Stimulated activated CD8-positive, alpha-beta memory T cell treated with anti-CD3 and anti-CD28 coated beads, Interleukin-4, amount 100 ng/mL, for 4 hours (primary cell): ENCODE measurements at places on chromosomes 5 and 9.

DNA sequence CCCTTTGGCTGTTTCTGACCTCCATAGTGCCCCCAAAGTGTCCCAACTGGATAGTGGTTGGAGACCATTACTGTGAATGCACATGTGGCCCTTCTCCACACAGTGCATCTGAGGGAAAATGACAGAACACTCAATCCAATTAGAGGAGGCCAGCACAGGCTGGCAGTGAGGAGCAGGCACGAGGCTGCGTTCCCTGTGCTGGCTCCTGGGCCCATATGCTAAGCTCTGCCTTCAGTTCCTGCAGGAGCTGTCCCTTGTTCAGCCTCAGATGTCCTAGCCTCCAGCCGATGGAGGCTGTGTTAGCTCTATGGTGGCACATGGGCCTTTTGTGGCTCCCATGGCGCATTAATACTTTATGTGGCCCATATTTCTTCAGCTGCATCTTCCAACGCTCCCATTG lies 35.8 kb downstream of the ALG2 start:
- no peak for DNase-seq

- DNase-seq: no peak
Observed at GRCh38 chr5:124892185-124892848, 145.9 kb upstream of the ZNF608 start.

- DNase-seq: no peak
Observed at GRCh38 chr9:90121762-90122161, 517.0 kb downstream of the GADD45G start.

DNA sequence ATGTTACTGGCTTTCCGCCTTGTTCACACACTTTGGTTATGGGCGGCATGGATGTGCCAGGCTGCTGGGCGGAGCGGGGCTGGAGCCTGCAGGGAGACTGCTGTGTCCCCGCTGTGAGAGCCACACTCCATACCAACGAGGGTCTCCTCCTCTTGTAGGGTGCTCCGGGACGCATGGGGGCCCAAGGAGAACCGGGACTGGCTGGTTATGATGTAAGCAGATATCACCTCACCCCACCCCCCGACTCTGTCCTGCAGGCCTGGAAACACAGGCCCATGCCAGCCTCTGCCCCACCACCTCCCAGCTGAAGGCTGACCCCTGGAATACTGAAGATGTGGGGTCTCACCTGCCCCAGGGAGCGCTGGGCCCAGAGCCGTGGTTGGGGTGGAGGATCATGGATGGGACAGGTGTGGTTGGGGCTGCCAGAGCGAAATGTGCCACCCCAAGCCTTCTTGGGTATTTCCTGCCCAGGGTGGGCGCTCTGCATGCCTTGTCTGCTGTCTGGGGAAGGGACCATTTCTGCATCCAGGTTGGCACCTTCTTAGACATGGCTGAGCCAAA lies 39.3 kb upstream of the ORM1 start:
- DNase-seq: no peak

GRCh38 chr9:130892477-130893304 lies 3.9 kb downstream of the QRFP start:
- DNase-seq: no peak

- no peak for DNase-seq
Observed at GRCh38 chr9:76985581-76985980, 33.9 kb upstream of the FOXB2 start.

- DNase-seq: no peak
Observed at GRCh38 chr9:106350777-106351176, 512.2 kb upstream of the ZNF462 start.

DNA sequence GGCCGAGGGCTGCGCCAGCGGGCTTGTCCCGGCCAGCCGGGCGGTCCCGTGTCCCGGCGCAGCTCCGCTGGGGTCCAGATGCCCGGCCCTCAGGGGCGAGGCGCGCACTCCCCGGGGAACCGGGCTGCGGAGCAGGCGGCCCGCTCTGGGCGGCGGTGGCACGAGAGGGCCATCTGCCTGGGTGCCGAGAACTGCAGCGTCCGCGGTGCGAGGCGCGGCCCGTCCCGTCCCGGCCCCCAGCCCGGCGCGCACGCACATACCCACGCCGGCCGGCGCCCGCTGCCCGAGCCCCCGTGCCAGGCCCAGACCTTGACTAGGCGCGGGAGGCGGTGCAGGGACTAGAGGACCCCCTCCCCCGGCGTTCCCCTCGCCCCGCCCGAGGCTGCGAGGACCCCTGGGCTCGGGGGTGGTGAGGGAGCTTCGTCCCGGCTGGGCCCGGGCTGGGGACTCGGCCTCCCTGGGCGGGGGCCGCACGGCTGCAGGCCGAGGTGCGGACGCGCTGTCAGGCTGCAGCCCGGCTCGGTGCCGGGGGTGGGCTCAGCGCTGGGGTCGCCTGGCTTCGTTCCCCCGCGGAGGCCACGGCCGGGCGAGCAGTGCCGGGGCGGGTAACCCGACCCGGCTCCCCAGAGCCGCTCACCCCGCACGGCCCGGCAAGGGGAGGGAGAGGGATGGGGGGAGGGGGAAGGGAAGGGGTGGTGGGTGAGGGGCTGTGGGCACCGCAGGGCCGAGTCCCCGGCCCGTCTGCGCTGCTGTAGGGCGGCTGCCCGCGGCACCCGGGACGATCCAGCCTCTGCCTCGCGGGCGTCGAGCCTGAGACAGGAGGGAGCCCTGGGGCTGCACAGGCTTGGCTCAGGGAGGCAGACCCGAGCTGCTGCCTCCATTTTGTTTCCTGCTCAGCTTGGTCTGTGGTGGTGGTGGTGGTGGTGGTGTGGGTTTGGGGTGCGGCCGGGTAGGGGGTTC lies 1.2 kb upstream of the NSD1 start:
- DNase-seq: peak; percentile 22

- DNase-seq: no peak
Observed at GRCh38 chr5:3104429-3105060, 353.1 kb upstream of the IRX2 start.

DNA sequence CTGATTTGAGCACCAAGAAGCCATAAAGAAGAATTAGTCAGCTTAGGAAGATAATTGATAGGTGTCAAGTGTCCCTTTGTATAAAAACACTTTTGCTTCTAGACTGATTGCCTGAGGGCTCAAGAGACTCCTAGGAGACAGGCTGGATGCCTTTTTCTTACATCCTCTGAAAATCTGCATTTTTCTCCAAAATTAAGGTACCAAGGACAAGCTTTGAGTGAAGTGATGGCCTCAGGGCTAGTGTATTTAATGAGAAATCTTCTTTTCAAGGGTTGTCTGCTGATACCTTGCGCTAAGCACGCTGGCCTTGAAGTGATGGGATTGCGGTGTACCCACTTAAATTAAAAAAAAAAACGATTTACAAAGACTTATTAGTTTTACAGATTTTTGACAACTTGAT lies 304.0 kb downstream of the TLR4 start:
- no peak for DNase-seq

DNA sequence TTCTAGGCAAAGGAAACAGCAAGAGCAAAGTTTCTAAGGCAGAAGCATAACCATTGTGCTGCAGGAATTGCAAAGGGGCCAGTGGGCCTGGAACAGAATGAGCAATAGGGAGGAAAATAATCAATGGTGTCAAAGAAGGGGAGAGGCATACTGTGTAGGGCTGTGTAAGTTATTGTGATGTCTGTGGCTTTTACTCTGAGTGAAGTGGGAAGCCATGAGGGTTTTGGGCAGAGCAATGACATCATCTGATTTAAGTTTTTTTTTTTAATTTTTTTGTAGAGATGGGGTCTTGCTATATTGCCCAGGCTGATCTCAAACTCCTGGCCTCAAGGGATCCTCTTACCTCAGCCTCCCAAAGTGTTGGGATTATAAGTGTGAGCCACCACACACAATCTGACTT lies 64.6 kb upstream of the PPP2CA start:
- DNase-seq: no peak

- DNase-seq: no peak
Observed at GRCh38 chr9:87226896-87227295, 270.8 kb upstream of the DAPK1 start.

- no peak for DNase-seq
Observed at GRCh38 chr5:22598796-22599195, 254.3 kb downstream of the CDH12 start.

GRCh38 chr5:178116143-178116885 lies 3.0 kb downstream of the N4BP3 start:
- peak; percentile 81 for DNase-seq

- no peak for DNase-seq
Observed at GRCh38 chr5:10825897-10826644, 65.0 kb upstream of the DAP start.

DNA sequence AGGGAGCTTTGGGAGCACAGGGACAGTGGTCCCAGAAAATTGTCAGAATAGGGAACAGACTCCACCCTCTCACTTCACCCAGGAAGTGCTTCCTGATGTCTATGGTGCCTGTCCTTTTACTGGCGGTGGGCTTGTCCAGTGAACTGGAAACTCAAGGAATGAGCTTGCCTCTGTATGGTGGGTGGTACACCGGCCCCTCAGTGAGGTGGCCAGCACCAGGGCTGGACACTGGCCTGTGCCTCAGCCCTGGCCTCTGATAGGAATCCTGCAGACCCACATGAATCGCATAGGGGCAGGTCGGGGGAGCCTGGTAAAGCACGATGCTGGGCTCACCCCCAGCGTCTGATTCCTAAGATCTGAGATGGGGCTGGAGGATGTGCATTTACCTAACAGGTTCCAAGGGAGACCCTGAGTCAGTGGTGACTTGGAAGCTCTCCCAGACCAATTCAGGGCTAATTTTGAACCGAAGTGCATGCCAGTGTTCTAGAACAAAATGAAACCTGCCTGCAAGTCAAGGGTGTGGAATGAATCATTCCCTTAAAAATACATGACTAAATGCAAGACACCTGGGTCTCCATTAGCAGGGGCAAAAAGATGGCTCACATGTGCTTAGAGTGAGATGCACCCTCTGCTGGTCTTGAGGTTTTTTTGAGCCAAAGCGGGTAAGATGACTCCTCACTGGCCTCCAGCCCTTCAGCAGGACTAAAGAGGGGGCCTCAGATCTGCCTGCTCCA lies 178.3 kb downstream of the HSPA4 start:
- no peak for DNase-seq

DNA sequence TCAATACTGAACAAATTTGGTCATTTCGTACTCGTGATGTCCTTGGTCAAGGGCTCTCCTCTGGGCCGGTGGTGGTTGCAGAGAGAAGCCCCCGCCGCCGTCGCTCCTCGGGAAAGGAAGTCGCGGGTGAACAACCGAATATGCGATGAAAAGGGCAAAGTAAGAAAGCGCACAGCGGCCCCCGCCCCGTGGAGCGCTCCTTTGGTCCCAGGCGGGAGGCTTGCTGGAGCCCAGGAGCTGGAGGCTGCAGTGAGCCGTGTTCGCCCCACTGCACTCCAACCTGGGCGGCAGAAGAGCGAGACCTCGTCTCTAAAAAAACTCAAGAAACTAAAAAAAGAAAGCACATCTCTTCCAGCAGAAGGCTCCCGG lies 108.4 kb upstream of the LARP1 start:
- no peak for DNase-seq

DNA sequence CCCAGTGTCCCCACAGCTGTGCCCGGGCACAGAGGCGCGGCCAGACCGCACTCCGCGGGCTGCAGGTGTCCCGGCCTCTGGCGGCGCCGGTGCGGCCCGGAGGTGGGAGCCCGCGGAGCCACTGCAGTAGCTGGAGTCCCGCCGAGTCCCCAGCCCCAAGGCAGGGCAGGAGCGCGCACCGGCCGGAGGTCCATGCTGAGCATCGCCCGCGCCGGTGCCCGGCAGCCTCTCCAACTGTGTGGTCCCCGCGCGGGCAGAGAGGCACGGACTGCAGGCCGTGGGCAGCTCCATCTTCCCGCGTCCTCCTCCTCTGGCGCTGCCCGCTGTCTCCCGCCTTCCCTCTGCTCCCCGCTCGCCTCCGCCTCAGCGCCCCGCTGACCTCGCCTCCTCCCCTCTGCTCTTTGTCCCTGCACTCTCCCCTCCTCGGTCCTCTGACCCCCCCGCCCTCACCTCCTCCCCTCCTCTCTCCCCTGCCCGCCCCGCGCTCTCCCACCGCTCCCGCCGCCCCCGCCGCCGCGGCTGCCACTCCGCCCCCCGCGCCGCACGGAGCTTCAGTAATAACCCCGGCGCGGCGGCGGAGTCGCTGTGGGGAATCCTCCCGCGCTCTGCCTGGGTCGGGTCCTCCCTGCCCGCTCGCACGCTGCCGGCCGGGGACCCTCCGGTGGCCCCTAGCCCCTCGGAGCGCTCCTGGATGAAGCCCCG lies at the start of gene ADAMTS16:
TSS of gene ADAMTS16 (plus strand) at position 554 of the 702 bp plus-strand sequence. CDS start at position 692, 138 bp downstream.
- DNase-seq: no peak

DNA sequence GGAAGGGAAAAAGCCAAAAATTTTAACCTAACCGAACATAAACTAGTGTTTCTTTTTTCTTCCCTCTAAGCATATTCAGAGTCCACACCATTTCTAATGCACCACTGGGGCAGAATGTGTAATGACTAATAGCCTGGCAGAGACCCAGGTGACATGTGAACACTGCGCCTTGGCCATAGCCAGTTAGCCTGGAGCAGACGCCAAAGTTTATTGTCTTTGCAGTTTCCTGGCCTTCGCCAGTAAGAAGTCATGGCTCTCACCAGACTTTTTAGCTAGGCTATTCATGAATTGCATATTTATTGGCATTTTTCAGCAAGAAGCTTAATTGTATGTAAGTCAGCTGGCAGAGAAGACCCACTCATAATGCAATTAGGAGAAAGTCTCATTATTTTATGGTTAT lies 182.8 kb upstream of the SLC27A6 start:
- DNase-seq: no peak

- no peak for DNase-seq
Observed at GRCh38 chr5:178426326-178427130, 163.7 kb downstream of the COL23A1 start.

DNA sequence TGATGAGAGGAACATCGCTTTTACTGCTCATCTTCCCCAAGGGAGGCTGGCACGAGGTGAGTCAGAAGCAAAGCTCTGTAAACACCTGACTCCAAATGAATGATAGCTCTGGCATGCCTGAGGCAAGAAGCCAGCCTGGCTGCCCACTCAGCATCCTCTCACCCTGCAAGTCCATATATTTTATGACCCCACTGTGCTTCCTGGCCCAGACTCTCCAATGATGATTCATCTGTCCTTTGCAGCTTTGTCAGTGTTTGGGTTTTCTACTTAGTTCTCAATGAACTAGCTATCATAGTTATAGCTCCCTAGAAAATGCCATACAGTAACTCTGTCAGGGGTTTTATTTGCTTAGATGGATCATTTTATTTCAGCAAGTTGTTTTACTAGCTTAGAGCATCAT lies 52.1 kb upstream of the FSTL4 start:
- DNase-seq: no peak

- no peak for DNase-seq
Observed at GRCh38 chr5:120466341-120467006, 2.4 kb downstream of the PRR16 start.

DNA sequence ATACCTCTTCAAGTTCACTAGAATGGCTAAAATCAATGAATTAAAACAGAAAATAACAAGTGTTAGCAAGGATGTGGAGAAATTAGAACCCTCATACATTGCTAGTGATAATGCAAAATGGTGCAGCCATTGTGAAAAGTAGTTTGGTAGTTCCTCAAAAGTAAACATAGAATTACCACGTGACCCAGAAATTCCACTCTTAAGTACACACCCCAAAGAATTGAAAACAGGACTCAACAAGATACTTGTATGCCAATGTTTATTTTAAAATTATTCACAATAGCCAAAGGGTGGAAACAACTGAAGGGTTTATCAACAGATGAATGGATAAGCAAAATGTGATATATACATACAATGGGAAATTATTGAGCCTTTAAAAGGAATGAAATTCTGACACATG lies 70.3 kb downstream of the BARX1 start:
- no peak for DNase-seq

- no peak for DNase-seq
Observed at GRCh38 chr5:117719413-117719812, 1144.8 kb upstream of the SEMA6A start.
